ENCODE measurements at places on chromosomes 4 and X.

- DNase-seq = peak; percentile 33
Measured at GRCh38 chr4:48141048-48141447, 7.0 kb upstream of the TXK start.

GRCh38 chr4:177228599-177228998, 81.1 kb upstream of the NEIL3 start:
- DNase-seq = no peak

- DNase-seq = no peak
Measured at GRCh38 chr4:151665022-151665784, 95.6 kb downstream of the GATB start.

DNA sequence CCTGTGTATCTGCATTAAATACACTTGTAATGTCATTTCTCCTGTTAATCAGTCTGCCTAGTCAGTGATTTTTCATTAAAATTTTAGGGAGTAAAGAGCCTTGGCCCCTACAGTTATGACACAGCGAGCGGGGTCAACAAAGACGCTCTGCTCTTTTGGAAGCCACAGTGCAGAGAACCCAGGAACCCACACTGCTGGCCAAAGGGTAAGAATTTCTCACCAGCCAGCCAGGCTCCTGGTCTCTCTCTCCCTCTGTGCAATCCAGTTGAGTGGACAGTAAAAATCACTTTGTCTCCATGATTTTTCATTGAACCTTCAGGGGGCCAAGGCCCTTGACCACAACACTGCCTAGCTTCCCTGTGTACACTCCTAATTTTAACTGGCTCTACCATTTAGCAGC, 52.8 kb downstream of the NLGN4X start:
- DNase-seq = no peak

Measured in NCI-H1105 treated with DMSO at 0.1 percent for 48 hours (cell line).